ENCODE measurements at places on chromosomes 7 and 10. TPM values are rescaled to one million over a fixed set of nuclear protein-coding genes. Genes with fewer than 3 reads are reported as not detected.

HTR7 gene
- total RNA-seq: 0.18 TPM

HMX3 gene
- total RNA-seq: not detected

MYOF gene
- total RNA-seq: 234 TPM

NPY gene
- not detected for total RNA-seq

PYROXD2 gene
- total RNA-seq: 2.3 TPM

Data from myometrial cell (primary cell).